ENCODE measurements at places on chromosomes 3 and 15.

GRCh38 chr3:195823999-195824398, 12.3 kb upstream of the MUC4 start:
- DNase-seq: no peak

GRCh38 chr15:71628988-71629770, 181.2 kb upstream of the NR2E3 start:
- DNase-seq: no peak

- no peak for DNase-seq
Measured at GRCh38 chr3:66383023-66383422, 117.8 kb downstream of the LRIG1 start.

GRCh38 chr3:59762941-59763340, 713.1 kb upstream of the CFAP20DC start:
- no peak for DNase-seq

GRCh38 chr3:37435572-37435971, 261.2 kb upstream of the LRRFIP2 start:
- DNase-seq: no peak

All from stimulated activated CD8-positive, alpha-beta memory T cell treated with anti-CD3 and anti-CD28 coated beads, Interleukin-4, amount 100 ng/mL, for 1 hour (primary cell).